Left kidney (tissue), 8 donors: ENCODE measurements at places on chromosomes 7 and 10. TPM values are rescaled to one million over a fixed set of nuclear protein-coding genes. Genes with fewer than 3 reads are reported as not detected.

Gene CYP3A7
- 1.2 TPM for polyA plus RNA-seq

DNA sequence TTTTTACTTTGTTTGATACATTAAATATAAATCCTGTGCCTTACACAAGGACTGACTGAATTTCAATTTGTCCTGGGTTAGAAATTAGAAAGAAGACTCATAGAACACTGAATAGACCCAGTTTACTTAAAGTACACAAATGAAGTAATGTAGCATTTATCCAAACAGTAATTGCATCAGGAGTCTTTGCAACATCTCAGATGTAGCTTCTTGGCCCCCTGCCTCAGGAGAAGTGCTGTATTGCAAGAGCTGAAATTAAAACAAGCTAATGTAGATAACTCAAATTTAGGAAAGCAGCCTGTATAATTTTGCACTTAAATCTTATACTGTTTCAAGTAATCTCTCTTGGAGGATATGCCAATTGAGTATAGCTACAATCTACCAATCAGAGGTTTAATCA lies 54.3 kb upstream of the KCND2 start:
- no peak for DNase-seq

Gene SLC26A5
- 0.75 TPM for polyA plus RNA-seq

DNA sequence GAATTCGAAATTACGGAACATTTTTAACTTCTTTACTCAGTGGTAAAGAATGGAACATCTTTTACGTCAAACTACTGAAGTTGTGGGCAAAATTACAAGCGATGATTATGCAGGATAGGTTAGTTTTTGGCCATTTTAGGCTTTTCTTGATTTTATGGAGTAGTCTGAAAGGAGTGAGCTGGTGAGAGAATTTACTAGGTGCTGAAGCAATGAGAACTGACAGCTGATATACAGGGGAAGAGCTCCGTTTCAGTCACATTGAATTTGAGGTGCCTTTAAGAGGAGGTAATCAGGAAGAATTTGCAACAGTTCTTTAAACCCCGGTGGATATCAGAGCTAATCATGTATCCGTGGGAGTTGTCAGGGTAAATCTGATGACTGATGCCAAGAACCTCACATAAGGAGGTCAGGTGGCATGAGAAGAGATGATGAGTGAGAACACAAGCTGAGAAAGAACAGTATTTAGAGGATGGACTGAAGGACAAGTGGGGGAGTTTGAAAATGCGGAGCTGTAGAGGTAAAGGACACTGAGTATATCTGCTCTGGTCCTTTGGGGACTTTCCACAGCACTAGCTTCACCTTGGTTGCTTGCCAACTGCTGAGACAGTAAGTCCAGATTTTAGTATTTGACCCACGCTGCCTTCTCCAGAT lies 104.3 kb downstream of the AHR start:
- no peak for DNase-seq

DNA sequence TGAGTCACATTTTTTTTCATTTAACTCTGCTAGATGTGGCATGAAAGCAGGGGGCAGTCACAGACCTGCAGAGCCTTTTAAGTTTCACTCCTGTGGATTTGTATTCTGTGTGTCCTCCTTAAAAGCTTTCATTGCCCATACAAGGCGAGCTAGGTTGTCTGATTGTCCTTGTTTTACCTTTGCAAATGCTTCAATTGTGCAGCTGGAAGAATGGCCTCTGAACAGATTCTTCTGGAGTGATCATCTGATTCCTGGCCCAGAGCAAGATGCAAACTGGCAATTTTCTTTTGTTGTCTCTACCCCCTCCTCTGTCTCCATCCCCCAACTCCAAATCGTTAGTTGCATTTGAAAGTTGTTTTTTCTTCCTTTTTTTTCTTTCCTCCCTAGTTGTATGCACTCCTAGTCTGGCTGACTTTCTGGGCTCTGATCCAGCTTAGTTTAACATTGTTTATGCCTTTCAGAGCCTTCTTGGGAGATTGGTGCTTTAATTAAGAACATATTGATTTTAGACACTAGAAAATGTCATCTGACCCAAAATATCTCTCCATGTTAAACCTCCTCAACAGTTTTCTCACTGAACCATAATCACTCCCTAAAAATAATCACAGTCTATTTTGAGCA lies 150.2 kb downstream of the REEP3 start:
- DNase-seq: peak; percentile 55
